Ovary (tissue), 10 donors: ENCODE measurements at places on chromosomes 13 and 19. TPM values are rescaled to one million over a fixed set of nuclear protein-coding genes. Genes with fewer than 3 reads are reported as not detected.
A peak's percentile ranks its signal among the peaks of the same experiment; 100 is the strongest.

DNA sequence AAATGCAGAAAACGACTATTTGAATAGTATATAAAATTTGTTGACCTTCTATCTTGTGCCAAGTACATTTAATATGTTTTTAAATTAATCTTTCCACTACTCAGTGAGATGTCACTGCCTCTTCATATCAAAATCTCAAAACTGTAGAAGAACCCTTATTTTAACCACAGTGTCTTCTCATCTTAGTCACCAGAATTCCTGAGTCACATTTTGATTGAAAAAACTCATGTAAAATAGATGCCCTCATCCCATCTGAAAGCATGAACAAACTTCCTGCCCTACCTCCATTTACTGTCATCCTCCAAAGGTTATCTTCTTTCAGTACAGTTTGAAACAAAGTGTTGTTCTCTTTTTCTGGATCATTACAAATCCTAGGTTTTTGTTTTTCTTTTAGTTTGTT is 1215.4 kb downstream of the PCDH9 start:
- DNase-seq = no peak

C13orf42 gene
- not detected for total RNA-seq

DNA sequence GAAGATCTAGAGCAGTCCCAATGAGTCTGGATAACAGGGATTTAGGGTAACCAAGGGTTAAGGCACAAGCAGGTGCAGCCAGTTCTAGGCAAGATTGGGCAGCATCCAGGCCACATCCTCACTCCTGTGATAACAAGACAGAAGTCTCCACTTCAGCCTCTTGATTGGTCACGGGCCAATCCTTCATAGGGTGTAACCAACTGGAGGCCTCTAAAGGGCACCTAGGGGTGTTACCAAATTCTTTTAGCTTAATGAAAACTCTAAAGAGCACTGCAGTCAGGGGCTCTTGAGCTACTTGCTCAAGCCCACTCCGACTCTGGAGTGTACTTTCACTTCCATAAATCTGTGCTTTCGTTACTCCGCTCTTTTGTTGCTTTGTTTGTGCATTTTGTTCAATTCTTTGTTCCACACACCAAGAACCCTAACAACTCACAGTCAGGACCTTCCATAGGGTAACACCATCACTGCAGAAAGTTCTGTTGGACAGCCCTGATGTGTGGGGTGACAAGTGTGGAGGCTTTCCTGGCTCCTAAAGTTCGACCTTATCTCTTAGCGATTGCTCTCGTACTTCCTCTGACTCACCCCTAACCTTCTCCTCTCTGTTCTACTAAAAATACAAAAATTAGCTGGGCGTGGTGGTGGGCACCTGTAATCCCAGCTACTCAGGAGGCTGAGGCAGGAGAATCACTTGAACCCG is 36.1 kb downstream of the ZSWIM9 start:
- DNase-seq = no peak

MUC16 gene
- total RNA-seq = 0.13 TPM

IQCN gene
- 16.4 TPM for total RNA-seq

PEAK3 gene
- 0.11 TPM for total RNA-seq

CEACAM5 gene
- total RNA-seq = 1.3 TPM

DNA sequence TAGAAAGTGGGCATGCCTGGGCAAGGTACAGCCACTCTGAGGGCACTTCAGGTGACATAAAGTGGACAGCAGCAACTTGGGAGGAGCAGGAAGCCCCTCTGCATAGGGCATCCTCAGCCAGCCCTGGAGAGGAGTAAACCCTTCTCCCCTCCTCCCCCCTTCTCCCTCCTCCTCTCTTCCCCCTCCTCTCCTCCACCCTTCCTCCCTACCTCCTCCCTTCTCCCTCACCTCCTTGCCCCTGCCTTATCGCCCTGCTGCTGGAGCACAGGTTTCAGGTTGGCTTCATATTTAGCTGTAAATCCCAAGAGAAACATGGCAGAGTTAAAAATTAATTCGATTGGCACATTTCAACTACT is 30.5 kb upstream of the ATP12A start:
- no peak for DNase-seq

DNA sequence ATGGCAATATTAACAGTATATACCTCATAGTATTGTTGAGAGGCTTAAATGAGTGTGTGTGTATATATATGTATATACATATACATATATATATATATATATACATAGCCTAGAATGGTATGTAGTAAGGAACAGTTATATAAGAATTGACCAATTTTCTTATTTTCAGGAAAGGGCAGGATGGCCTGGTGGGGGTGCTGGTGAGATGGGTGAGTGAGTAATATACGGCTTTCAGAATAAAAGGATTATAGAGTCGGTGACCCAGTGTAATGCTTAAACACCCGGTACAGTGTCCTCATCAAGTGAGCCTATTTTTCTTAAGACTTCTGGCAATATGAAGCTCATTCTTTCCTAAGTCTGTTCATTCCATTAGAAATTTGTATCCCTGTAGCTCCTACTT is 11.7 kb upstream of the FAM216B start:
- DNase-seq = no peak

GRCh38 chr19:29665215-29665825 is at the start of gene PLEKHF1:
Gene PLEKHF1 (plus strand): TSS chr19:29665461. CDS start chr19:29673840, 8,379 bp downstream.
- DNase-seq = peak; percentile 89

GRCh38 chr19:1860821-1861598 is 2.4 kb downstream of the KLF16 start:
- peak; percentile 67 for DNase-seq

- DNase-seq = no peak
Observed at GRCh38 chr19:21698215-21698614, 69.2 kb downstream of the ZNF100 start.

- DNase-seq = no peak
Observed at GRCh38 chr13:41501281-41501680, 43.9 kb downstream of the RGCC start.

ATXN8OS gene
- total RNA-seq = not detected

OSCAR gene
- total RNA-seq = 2.8 TPM

DNA sequence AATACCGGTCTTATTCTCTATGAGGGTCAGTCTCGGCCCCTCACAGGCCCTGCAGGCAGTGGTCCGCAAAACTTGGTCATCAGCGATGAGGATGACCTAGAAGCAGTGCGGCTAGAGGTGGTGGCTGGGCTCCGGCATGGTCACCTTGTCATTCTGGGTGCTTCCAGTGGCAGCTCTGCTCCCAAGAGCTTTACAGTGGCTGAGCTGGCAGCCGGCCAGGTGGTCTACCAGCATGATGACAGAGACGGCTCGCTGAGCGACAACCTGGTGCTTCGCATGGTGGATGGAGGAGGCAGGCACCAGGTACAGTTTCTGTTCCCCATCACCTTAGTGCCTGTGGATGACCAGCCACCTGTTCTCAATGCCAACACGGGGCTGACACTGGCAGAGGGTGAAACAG is 1.8 kb downstream of the FREM2 start:
- DNase-seq = peak; percentile 36

DNA sequence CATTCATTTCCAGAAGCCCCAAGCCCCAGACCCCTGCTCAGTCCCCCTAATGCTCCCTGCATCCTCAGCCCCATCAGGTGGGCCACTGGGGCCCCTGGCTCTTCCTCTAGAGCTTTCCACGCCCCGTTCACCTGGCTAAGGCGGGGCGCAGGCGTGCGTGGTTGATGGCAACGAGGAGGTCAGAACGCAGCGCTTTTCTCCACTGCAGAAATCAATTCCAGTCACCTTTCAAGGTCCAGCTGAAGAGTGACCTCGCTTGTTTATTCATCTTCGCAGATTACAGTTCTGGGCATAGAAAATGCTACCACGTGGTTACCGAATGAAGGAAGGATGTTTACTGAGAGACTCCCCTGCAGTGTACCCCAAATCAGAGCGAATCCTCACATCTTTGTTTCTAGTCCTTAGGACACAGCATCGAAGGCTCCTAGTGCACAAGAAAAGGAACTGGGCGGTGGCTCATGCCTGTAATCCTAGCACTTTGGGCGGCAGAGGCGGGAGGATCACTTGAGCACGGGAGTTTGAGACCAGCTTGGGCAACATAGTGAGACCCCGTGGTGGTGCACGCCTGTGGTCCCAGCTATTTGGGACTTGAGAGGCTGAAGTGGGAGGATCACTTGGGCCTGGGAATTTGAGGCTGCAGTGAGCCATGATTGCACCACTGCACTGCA is 828 bp upstream of the PBX4 start:
- DNase-seq = no peak

GRCh38 chr19:18292810-18293641 is 11.6 kb upstream of the JUND start:
- DNase-seq = peak; percentile 96

DNA sequence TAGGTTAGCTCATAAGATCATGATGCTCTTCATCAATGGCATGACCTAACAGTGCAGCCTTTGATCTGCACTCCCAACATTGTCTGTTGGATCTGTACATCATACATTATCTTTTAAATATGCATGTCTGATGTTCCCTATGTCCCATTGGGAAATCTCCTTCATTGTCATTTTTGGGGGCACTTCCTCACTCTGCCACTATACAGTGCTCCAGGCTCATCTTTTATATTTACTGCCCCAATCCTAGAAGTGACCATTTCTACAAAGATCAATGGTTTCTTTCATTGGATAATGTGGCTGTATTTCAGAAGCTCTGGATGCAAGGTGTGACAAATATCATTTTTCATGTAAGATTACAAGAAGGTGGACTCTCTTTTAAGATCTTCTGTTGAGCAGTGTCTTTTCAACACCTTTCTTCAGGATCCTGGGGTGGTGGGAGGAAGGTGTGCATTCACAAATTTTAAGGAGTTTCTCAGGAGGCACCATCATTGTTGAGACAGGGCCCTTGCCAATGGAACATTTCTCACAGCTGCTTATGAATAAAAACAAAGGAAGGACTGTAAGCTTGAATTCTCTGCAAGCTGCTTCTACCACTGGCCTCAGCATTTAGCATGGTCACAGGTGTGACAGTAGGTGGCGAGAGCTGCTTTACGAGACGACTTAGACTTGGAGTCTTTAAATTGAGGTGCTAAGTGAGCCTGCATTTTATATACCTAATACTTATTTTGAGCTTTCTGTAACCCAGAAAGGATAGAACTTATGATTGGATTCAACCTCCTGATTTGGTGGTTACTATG is 403.0 kb downstream of the LMO7 start:
- DNase-seq = no peak

GRCh38 chr19:1282588-1283206 is 3.0 kb upstream of the EFNA2 start:
- DNase-seq = no peak

DNA sequence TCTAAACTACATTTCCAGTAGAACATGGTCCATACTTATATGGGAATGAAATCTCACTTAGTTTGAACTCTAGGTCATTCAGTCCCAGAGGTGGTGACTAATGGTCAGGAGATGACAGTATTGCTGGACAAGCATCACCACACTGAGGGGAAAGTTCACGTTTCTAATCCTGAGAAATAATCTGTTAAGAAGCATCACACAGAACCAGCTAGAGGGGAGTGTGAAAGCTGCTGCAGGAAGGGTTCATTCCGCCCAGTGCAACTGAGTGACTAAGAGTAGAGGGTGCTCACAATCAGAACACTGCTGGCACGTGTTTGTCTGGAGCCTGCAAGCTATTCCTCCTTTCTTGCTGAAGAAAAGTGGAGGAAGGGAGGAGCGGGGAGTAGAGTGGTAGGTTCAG is 2.7 kb downstream of the COL4A1 start:
- no peak for DNase-seq

DNA sequence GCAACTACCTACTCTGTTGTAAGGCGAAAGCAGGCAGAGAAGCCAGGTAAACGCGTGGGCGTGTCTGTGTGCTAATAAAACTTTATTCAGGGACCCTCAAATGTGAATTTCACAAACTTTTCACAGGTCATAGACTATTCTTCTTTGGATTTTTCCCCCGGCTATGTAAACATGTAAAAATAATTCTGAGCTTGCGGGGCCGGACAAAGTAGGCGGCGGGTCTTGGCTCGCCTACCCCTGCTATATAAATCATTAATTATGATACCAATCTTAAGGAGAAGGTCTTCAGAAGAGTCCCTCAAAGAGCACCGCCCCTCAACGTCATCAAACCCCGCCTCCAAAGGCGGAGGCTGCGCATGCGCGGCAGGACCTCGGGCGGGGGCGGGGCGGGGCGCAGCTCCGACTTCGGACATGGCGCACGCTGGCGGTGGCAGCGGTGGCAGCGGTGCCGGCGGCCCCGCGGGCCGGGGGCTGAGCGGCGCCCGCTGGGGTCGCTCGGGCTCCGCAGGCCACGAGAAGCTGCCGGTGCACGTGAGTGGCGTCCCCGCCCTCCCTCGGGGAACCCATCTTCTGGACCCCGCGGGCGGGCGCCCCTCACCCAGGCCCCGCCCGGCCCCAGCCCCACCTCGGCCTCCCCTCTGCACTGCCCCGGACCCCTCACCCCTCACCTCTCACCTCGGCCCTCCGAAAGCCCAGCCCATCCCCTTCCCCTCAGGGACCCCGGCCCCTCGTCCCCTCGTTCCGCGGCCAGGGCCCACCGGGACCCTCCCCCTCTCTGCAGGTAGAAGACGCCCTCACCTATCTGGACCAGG is at the start of gene SIN3B:
Gene SIN3B (plus strand): TSS at position 389 of the 812 bp plus-strand sequence. CDS start 23 bp downstream, at position 412.
- DNase-seq = peak; percentile 93

DNA sequence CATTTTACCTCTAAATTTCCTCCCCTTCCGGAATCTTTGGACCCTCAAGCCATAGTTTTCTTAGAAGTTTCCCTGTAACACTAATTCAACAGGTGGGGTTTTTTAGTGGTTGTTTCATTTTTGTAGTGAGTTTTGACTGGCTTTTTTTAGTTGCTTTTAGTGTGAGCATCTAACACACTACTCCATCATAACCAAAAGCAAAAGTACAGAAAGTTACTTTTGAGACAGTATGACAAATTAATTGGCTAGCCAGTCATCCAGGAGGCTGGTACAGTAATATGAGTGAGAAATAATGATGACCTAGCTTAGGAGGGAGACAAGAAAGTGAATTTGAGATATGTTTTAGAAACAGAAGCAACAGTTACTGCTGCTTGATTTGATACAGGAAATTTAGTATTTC is 71.5 kb downstream of the DNAJC15 start:
- no peak for DNase-seq

GRCh38 chr19:40363069-40363468 is 14.6 kb downstream of the PLD3 start:
- no peak for DNase-seq

CYP2A13 gene
- not detected for total RNA-seq

SOHLH2 gene
- total RNA-seq = not detected

DNAAF3 gene
- total RNA-seq = 34.8 TPM

DNA sequence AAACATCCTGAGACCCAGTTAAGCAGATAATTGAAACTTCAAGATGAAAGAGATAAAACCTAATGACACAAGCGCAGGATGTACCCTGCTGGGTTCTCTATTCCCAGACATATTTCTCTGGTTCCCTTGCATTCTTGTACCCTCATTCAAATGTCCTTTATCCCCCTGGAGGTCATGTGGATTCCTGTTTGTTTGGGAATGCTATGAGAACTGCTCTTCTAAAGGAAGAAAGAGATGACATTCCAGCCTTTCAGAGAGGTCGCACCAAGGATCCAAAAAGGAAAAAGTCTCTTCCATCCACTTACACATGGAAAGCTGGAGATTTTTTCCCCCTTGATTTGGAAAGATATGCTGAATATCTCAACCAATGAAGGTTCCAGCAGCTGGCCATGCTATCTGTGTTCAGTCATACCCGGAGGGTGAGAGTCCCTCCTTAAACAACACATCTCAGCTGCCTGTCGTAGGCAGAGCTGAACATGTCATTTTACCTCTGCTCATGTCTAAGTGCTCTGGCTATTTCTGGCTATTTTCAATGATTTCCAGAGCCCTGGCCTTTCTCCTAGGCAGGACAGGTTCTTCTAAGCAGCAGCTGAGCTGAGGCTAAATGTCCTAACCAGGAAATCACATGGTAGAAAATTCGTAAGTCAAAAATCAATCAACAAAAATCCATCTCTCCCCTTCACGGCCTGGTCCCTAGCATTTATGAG is 52.5 kb downstream of the C13orf42 start:
- DNase-seq = no peak

GRCh38 chr13:40983259-40983658 is 35.9 kb downstream of the ELF1 start:
- DNase-seq = no peak
